ENCODE measurements at places on chromosomes 7 and 10. TPM values are rescaled to one million over a fixed set of nuclear protein-coding genes. Genes with fewer than 3 reads are reported as not detected.

GRCh38 chr10:48414778-48415177 is 108.3 kb downstream of the MAPK8 start:
- no peak for DNase-seq

DNA sequence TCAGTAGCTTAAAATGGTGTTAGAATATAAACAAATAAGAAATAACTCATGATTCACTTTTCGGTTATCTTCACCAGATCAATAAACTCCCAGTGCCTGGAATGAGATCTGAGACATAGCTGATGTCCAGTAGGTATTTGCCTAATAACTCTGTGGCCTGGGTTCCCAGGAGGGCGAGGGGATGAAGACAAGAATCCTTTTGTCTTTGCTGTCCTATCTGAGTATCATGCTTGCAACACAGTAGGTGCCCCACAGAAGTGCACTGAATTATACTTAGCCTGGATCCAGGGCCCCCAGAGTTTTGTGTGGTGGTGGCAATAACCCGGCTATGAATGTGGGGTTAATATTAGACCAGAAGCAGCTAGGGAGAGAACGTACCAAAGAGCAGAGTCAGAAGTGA is 350.1 kb upstream of the AOAH start:
- DNase-seq: no peak

DNA sequence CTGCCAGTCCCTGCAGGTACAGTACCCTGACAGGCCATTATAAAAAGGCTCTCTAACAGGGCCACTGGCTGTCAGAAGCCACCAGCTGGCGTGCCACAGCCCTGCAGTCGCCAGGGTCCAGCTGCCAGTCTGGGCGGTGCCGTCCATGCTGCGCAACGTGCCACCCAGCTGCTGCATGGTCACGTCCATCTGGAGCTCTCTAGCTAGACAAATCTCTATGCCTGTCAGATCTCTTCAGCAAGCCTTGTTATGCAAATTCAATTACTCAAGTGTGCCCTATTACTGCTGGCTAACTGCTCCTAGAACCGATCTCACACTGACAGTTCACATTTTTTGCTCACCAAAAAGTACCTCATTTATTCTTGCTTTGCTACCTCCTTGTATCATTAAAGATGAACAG is 75.9 kb downstream of the HIBADH start:
- DNase-seq: peak; percentile 34

The ZNF32 gene
- 15.7 TPM for total RNA-seq

DNA sequence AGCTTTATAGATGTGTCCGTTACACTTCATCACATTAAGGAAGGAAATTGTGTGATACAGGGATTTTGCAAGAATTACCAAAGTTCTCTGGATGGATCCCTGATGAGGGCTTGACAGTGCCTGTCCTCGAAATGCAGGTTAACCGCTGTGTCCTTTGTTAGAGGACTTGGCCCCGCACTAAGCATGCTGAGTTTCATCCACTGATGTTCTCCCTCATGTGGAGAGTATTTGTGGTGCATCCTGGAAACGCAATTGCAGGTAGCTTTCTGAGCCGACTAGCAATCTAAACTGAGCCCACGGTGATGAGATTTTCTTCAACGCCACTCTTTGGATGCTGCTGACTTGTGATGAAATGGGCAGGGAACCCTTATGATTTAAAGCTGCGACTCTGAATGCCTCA is 71.9 kb upstream of the STK17A start:
- DNase-seq: no peak

- no peak for DNase-seq
These were observed 72.2 kb upstream of the IL6 start for GRCh38 chr7:22654831-22655230.

DNA sequence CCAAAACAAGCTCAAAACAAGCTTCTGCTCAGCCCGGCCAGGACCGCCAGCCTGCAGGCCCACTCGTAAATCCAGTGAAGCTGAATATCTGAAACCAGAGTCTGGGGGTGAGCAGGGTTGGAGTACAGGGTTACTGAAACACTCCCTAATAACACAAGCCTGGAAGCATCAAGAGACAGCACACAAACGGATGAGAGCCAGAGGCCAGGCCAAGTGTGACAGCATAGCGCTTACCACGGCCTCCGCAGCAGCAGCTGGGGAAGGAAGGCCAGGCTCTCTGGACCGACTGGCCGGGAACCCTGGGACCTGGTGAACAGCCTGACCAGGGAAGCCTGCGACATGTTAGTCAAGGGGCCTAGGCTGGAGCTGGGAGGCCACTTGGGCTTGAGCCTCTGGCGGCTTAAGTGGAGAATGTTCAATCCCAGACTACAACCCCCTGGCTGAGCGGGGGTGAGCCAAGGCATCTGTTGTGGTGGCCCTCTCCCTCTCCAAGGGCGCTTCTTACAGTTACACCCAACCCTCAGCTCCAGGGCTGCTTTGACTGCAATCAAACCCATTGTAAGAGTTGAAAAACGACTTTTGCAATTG is 21.7 kb upstream of the RNF32 start:
- no peak for DNase-seq

The FBXO24 gene
- total RNA-seq: 1.8 TPM

DNA sequence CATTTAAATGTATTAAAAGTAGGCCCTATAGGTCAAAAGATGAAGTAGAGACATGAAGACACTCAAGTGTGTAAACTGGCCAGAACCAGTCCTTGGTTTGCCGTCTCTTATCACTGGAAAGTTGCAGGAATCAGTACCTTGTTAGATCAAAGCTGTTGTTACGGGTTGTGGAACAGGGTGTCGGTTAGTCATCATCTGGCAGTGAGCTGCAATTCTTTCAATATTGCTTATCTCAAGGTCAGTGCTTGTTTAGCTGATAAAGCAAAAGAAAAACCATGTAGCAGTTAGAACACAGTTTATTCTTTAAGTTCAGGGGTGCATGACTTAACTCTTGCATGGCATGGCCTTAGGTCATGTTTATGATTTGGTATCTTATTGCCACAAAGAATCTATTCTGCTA is 10.0 kb upstream of the SLC13A1 start:
- DNase-seq: peak; percentile 40

- DNase-seq: no peak
These were observed 136.6 kb downstream of the AHR start for GRCh38 chr7:17434841-17435692.

The RBM20 gene
- 0.80 TPM for total RNA-seq

DNA sequence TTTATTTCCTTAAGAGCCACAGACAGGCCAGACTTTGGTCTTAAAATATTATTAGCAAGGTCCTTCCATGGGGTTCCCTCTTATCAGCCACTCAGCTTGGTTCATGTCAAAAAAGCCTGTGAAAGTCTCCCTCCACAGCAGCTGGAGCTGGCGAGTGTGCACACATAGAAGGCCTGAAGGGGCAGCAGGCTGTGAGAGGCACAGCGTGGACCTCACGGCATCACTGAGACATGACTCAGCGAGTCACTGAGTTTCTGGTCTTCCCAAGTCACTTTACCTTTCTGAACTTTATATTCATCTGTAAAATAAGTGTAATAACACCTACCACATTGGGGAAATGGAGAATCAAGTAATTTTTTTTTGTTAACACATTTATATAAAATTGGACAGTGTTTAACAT is 8.7 kb downstream of the TAF3 start:
- DNase-seq: no peak

- no peak for DNase-seq
These were observed 1.3 kb downstream of the IKZF1 start for GRCh38 chr7:50305583-50306493.

- DNase-seq: peak; percentile 64
These were observed 37.5 kb downstream of the PAPSS2 start for GRCh38 chr10:87696922-87697745.

The VAX1 gene
- not detected for total RNA-seq

DNA sequence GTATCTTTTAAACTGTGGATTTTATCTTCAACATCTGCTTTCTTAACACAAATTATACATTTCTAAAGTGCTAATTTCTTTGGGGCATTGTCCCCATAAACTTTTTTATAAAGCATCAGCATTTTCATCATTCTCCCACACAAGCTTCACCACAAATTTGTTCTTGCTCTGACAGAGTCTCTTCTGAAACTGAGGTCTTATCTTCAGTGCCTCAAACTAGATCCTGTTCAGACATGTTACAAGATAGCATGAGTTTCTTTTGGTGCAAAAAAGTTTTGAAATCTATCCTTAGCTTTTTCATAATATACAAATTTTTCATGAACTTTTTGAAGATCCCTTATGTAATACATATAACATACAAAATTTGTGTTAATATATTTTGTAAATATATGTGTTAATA is 346.6 kb downstream of the IPMK start:
- DNase-seq: no peak

The CAMK2B gene
- total RNA-seq: 0.80 TPM

DNA sequence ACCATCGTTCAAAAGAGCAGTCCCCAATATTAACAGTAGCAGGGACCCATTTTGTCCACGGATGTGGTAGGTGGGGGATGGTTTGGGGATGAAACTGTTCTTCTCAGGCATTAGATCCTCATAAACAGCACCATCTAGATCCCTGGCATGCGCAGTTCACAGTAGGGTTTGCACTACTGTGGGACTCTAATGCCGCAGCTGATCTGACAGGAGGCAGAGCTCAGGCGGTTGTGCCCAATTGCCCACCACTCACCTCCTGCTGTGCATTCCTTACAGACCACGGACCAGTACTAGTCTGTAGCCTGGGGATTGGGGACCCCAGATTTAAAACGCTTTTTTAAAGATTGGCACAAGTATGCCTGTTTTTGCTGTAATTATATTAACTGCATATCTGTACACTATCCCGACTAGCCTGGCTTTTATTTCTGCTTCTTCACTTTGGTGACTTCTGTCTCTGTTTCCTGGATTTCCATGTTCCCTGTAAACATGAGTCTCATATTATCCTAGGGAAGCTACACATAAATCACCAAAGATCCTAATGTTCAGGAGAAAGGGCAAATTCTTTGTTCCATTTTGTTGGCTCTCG is 163.3 kb upstream of the AKR1E2 start:
- no peak for DNase-seq

The PRSS2 gene
- 105 TPM for total RNA-seq

The SNX10 gene
- 3.1 TPM for total RNA-seq

DNA sequence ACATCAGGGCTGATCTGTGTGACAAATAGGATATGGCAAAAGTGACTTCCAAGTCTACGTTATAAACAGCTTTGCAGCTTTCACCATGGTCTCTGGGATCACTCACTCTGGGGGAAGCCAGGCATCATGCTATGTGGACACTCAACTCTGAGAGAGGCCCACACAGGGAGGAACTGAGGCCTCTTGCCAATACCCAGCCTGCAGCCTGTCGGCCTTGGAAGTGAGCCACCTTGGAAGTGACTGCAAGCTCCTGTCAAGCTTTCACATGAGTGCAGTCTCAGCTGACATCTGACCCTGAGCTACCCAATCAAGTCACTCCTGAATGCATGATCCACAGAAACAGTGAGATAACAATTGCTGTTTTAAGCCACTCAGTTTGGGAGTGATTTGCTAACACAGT is 56.5 kb downstream of the MMRN2 start:
- DNase-seq: peak; percentile 44
